ENCODE measurements at places on chromosomes 2 and 18. TPM values are rescaled to one million over a fixed set of nuclear protein-coding genes. Genes with fewer than 3 reads are reported as not detected.

GRCh38 chr2:234881413-234882241 is 70.2 kb upstream of the SH3BP4 start:
- no peaks in the 10 kb centered on the region for H3K36me3 ChIP-seq
- peak; percentile 94 for DNase-seq
- H3K27me3 ChIP-seq, result no peaks in the 10 kb centered on the region
- no peak overlapping the region for H3K4me3 ChIP-seq
- no peak overlapping the region for H3K27ac ChIP-seq
- H3K4me1 ChIP-seq, result no peaks in the 10 kb centered on the region

- no peaks in the 10 kb centered on the region for H3K27me3 ChIP-seq
- H3K4me3 ChIP-seq, result no peak overlapping the region
- peaks cover 7% of the 10 kb centered on the region for H3K36me3 ChIP-seq
- H3K4me1 ChIP-seq, result no peaks in the 10 kb centered on the region
- DNase-seq, result no peak
Measured at GRCh38 chr2:231297108-231297908, 98.2 kb upstream of the B3GNT7 start.

Gene TLX2
- not detected for polyA plus RNA-seq

- no peaks in the 10 kb centered on the region for H3K27me3 ChIP-seq
- H3K4me3 ChIP-seq, result no peak overlapping the region
- H3K4me1 ChIP-seq, result peaks cover 5% of the 10 kb centered on the region
- no peak overlapping the region for H3K27ac ChIP-seq
Measured at GRCh38 chr2:25651782-25652455, 21.5 kb downstream of the DTNB start.

DNA sequence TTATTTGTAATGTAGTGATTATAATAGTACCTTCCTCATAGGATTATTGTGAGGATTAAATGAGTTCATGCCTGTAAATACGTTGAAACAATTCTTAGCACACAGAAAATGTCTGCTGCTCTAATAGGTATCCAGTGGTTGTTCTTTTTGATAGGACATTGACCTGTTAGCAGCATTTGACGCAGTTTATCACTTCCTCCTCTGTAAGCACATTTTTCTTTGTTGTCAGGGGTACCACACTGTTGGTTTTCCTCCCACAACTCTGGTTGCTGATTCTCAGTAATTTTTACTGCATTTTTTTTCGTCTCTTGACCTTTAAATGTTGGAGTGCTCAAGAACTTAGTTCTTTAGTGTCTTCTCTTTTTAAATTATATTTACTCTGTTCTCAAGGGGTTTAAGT is 15.4 kb downstream of the PPM1B start:
- H3K27ac ChIP-seq, result no peak overlapping the region
- peaks cover 3% of the 10 kb centered on the region for H3K36me3 ChIP-seq
- no peaks in the 10 kb centered on the region for H3K27me3 ChIP-seq
- H3K4me1 ChIP-seq, result peaks cover 4% of the 10 kb centered on the region
- DNase-seq, result no peak

DNA sequence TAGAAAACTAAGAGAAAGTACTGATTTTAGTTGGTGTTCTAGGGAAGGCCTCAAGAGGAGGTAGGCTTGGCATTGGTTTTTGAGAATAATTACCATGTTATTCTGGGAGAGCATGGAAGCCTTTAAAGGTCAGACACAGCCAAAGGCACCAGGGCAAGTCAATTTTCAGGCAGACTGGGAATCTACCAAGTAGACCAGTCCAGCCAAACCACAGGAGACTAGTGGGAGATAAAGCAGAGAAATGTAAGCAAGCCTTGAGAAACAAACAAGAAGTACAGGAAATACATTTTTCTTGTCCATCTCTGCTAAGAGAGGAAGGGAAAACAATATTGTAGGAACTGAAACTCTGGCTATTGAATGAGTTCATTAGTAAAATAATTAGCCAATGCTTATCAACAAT is 5.5 kb upstream of the CCDC68 start:
- no peaks in the 10 kb centered on the region for H3K36me3 ChIP-seq
- no peak overlapping the region for H3K4me3 ChIP-seq
- H3K27me3 ChIP-seq, result no peaks in the 10 kb centered on the region

DNA sequence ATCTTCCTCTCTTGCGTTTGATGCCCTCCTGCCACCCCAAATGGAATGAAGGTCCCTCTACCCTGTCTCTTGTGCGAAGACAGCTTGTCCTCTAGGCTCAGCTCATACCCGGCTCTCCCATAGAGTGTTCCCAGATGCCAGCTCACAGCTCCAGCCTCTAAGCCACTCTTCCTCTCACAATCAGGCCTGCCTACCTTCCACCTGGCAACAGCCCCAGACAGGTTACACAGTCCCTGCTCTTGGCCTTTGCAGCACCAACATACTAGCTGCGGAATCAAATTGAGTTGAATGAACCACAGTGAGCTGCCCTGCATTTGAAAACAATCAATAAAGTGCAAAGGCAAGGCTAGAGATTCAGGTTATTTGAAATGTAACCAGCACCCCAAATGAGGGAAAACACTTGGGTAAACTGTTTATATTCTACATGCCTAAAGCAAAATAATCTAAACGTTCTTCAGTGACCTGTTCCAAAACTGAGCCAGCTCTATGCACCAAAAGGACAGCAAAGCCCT is 105.1 kb downstream of the COL4A4 start:
- H3K36me3 ChIP-seq, result no peaks in the 10 kb centered on the region
- no peak overlapping the region for H3K27ac ChIP-seq
- no peak for DNase-seq

DNA sequence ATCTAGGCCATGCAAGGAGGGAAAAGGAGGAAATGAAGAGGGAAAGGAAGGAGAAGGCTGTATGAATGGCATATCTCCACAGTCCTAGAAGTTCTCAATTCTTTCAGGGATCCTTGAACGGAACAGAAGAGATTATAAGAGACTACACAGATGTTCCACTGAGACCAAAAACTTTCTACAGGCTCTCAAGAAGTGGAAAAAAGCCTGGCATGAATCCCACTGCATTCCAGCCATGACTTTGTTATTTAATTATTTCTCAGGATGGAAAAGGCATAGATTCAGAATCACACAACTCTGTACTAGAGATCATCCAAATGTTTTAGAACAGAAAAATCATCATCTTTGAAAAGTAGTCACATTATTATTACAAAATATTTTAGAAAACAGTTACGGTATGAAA is 131.7 kb upstream of the CDH20 start:
- H3K4me1 ChIP-seq, result no peaks in the 10 kb centered on the region
- no peaks in the 10 kb centered on the region for H3K36me3 ChIP-seq
- DNase-seq, result no peak
- H3K27ac ChIP-seq, result no peak overlapping the region
- no peaks in the 10 kb centered on the region for H3K27me3 ChIP-seq

Gene DSG2
- 0.10 TPM for polyA plus RNA-seq

Gene GPR75
- polyA plus RNA-seq, result 0.90 TPM

Gene COL4A4
- 14.9 TPM for polyA plus RNA-seq

Gene LRP1B
- polyA plus RNA-seq, result not detected

DNA sequence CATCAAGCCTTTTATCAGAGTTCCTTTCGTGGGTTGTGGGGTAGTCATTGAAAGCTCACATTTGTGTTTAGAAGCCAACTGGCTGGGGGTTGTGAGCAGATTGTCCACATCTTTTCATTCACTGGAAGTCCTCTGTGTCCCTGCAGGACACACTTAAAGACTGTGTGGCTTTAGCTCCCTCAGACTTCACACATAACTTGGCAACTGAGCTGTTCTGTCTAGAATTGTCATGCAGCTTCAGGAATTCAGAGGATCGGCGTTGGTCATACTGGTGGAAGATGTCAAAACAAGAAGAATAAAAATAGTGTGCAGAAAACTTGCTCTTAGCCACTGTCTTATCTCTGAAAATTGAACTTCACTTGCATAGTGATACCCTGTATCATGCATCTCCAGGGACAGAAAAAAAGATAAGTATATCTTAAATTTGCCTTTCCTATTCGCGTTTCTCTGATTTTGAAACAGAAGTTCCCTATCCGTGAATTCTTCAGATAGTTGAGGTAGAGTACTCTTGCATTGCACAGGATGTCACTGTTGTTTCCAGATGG is 49.6 kb downstream of the TRAPPC12 start:
- no peaks in the 10 kb centered on the region for H3K4me1 ChIP-seq
- peaks cover 4% of the 10 kb centered on the region for H3K36me3 ChIP-seq
- DNase-seq, result no peak
- no peaks in the 10 kb centered on the region for H3K27me3 ChIP-seq
- no peak overlapping the region for H3K27ac ChIP-seq

DNA sequence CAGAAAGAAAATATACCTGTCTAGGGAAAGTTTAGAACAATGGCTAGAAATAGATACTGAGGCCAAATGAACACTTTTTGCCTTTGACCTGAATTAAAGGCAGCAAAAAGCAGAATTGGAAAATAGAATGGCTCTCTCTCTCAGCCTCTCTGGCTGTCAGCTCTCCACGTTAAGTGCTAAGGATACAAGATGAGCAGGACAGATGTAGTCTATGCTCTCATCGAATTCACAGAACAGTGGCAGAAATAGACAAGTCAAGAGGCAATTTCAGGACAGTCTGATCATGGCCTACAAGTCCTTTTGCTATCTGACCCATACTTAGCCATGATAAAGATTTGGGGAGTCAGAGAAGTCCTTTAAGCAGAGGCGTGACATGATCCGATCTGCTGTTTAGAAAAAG is 120.2 kb upstream of the CREB1 start:
- no peaks in the 10 kb centered on the region for H3K36me3 ChIP-seq
- H3K27me3 ChIP-seq, result no peaks in the 10 kb centered on the region
- H3K27ac ChIP-seq, result no peak overlapping the region
- peaks cover 4% of the 10 kb centered on the region for H3K4me1 ChIP-seq
- no peak for DNase-seq
- no peak overlapping the region for H3K4me3 ChIP-seq

- H3K27me3 ChIP-seq, result no peaks in the 10 kb centered on the region
- no peaks in the 10 kb centered on the region for H3K36me3 ChIP-seq
- no peak for DNase-seq
- no peaks in the 10 kb centered on the region for H3K4me1 ChIP-seq
- no peak overlapping the region for H3K27ac ChIP-seq
Measured at GRCh38 chr2:60505880-60506260, 47.6 kb downstream of the BCL11A start.

Gene ZNF396
- 4.2 TPM for polyA plus RNA-seq

Gene LOXHD1
- not detected for polyA plus RNA-seq

GRCh38 chr2:207768866-207769596 is 675 bp downstream of the FZD5 start:
- H3K36me3 ChIP-seq, result no peaks in the 10 kb centered on the region
- no peak overlapping the region for H3K27ac ChIP-seq
- peak overlapping the region; percentile 96 for H3K4me3 ChIP-seq
- DNase-seq, result no peak
- H3K4me1 ChIP-seq, result no peaks in the 10 kb centered on the region

DNA sequence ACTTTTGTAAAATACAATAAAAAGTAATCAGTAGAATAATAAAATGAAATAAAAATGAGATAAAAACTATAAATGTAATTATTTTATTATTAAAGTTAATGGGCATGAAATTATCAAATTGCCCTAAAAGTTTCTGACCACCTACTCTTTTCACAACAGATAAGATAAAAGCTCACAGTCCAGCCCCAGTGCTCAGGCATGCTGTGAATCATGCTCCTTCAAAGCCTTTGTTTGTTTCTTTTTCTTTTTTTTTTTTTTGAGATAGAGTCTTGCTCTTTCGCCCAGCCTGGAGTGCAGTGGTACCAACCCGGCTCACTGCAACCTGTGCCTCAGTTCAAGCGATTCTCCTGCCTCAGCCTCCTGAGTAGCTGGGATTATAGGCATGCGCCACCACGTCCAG is 181.7 kb downstream of the ANKRD44 start:
- DNase-seq, result no peak
- H3K27ac ChIP-seq, result no peak overlapping the region
- no peaks in the 10 kb centered on the region for H3K36me3 ChIP-seq
- peaks cover 5% of the 10 kb centered on the region for H3K4me1 ChIP-seq

- H3K4me3 ChIP-seq, result peak overlapping the region; percentile 29
- no peaks in the 10 kb centered on the region for H3K27me3 ChIP-seq
- no peaks in the 10 kb centered on the region for H3K4me1 ChIP-seq
- peak; percentile 95 for DNase-seq
- no peaks in the 10 kb centered on the region for H3K36me3 ChIP-seq
Measured at GRCh38 chr2:231190531-231191197, 7.8 kb upstream of the ARMC9 start.

Gene ATOH8
- 78.8 TPM for polyA plus RNA-seq

Gene TEX44
- polyA plus RNA-seq, result not detected

Gene LRRC30
- not detected for polyA plus RNA-seq

Gene IL1B
- polyA plus RNA-seq, result 1.2 TPM

All from aorta (tissue), 5 donors.